Activated CD4-positive, alpha-beta memory T cell treated with anti-CD3 and anti-CD28 coated beads for 36 hours (primary cell): ENCODE measurements at places on chromosomes 3 and 15. TPM values are rescaled to one million over a fixed set of nuclear protein-coding genes. Genes with fewer than 3 reads are reported as not detected.

GRCh38 chr3:115226844-115227445, 79.9 kb upstream of the ZBTB20 start:
- H3K4me3 ChIP-seq = no peak overlapping the region
- H3K36me3 ChIP-seq = no peaks in the 10 kb centered on the region
- H3K27me3 ChIP-seq = no peaks in the 10 kb centered on the region
- H3K27ac ChIP-seq = no peak overlapping the region

DNA sequence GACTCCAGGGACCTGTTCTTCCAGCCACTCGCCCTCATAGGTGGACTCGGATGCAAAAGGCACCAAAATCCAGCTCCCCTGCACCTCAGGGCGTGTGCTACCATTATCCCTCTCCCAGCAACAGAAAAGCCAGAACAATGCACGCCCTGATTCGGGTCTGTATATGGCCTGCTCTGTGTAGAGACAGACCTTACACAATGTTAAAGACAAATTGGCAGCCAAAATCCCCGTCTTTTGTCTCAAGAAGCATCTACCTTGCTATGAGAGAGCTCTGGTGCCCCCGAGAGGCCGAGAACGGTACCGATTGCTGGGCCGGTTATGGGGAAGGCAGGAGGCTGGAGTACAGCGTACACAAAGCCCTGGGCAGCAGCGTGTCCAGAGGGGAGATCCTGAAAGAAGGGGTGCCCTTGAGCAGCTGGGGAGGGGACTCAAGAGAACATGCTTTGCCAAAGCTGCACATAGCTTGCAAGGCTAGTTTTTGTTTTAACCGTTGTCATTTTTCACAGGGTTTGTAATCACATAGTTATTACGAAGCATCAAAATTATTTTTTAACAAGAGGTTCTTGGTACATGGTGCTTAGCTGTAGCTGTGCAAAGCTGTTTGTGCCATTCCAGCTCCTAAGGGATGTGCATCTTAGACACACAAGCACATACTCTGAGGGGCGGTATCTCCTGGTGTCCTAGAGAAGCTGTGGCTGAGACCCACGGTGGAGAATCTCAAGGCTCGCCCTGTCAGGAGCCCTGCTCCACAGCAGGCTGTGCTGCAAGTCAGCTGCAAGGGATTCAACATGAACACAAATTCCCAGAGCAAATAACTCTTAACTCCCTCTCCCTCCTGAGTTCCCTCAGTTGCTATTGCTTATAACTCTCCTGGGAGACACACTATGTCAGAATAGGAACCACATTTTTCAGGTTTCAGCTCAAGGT, 461.5 kb upstream of the PPP2R3A start:
- H3K36me3 ChIP-seq = no peaks in the 10 kb centered on the region
- H3K4me1 ChIP-seq = no peaks in the 10 kb centered on the region
- no peak overlapping the region for H3K4me3 ChIP-seq
- H3K27me3 ChIP-seq = peaks cover 3% of the 10 kb centered on the region

GRCh38 chr3:127544803-127545201, 45.7 kb downstream of the TPRA1 start:
- DNase-seq = no peak
- no peaks in the 10 kb centered on the region for H3K36me3 ChIP-seq
- no peaks in the 10 kb centered on the region for H3K27me3 ChIP-seq
- H3K27ac ChIP-seq = no peak overlapping the region

Gene HRH1
- total RNA-seq = 2.9 TPM

Gene SLC38A3
- total RNA-seq = not detected

Gene WNT7A
- total RNA-seq = 0.29 TPM

Gene MESP1
- total RNA-seq = 6.7 TPM

Gene GPR27
- total RNA-seq = 1.2 TPM

Gene PXYLP1
- total RNA-seq = 9.0 TPM

- H3K4me1 ChIP-seq = no peaks in the 10 kb centered on the region
- no peak overlapping the region for H3K27ac ChIP-seq
- H3K4me3 ChIP-seq = no peak overlapping the region
- H3K36me3 ChIP-seq = no peaks in the 10 kb centered on the region
Measured at GRCh38 chr3:79040701-79041100, 727.1 kb downstream of the ROBO1 start.

GRCh38 chr15:64854041-64854440, 12.3 kb downstream of the PLEKHO2 start:
- H3K36me3 ChIP-seq = peaks cover 42% of the 10 kb centered on the region
- H3K27me3 ChIP-seq = no peaks in the 10 kb centered on the region
- DNase-seq = no peak
- H3K4me1 ChIP-seq = peaks cover 55% of the 10 kb centered on the region

Gene LMAN1L
- total RNA-seq = not detected

DNA sequence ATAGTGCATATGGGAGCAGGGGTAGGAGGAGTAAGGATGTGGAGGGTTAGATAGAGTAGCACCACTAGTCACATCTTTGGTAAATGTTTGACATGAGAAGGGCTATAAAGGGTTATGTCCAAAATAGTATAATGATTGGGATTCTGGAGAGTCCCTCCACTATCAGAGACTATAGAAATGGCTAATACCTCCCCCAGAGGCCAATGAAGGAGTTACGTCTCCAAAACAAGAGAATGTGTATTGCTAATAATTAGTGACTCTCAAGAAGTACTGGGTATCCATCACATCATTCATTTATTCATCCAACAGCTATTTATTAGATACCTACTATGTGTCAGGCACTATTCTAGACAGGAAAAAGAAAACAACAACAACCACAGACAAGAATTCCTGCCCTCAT, 203.7 kb upstream of the UMPS start:
- no peaks in the 10 kb centered on the region for H3K4me1 ChIP-seq
- no peak overlapping the region for H3K4me3 ChIP-seq
- DNase-seq = no peak
- peaks cover 14% of the 10 kb centered on the region for H3K27me3 ChIP-seq
- no peak overlapping the region for H3K27ac ChIP-seq

Gene CCNB2
- total RNA-seq = 74.7 TPM
